ENCODE measurements at places on chromosomes 13 and 19.

DNA sequence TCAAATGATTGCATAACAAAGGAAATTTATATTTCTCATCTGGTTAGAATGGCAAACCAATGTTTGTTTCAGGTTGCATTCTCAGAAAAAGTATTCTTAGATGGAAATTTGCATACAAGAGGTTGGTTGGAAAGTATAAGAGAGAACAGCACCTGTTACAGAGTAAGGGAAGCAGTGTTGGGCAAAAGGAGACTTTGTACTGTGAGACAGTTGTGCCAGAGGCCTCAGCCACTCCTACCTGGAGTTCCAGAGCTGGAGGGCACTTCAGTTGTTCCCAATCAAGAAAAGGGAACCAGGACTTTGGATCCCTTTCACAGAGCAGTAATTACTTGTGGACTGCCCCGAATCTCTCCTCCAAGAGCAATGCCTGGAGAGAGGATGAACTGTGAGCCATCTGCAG lies 81.8 kb downstream of the SPRY2 start:
- no peak for DNase-seq

- DNase-seq = no peak
These were observed 30.9 kb downstream of the MZT1 start for GRCh38 chr13:72696579-72696978.

- no peak for DNase-seq
These were observed 1.1 kb downstream of the FKBP8 start for GRCh38 chr19:18541992-18542940.

GRCh38 chr13:76733671-76734070 lies 152.5 kb downstream of the KCTD12 start:
- DNase-seq = no peak

GRCh38 chr13:113630296-113630695 lies 27.7 kb downstream of the ATP4B start:
- DNase-seq = no peak

DNA sequence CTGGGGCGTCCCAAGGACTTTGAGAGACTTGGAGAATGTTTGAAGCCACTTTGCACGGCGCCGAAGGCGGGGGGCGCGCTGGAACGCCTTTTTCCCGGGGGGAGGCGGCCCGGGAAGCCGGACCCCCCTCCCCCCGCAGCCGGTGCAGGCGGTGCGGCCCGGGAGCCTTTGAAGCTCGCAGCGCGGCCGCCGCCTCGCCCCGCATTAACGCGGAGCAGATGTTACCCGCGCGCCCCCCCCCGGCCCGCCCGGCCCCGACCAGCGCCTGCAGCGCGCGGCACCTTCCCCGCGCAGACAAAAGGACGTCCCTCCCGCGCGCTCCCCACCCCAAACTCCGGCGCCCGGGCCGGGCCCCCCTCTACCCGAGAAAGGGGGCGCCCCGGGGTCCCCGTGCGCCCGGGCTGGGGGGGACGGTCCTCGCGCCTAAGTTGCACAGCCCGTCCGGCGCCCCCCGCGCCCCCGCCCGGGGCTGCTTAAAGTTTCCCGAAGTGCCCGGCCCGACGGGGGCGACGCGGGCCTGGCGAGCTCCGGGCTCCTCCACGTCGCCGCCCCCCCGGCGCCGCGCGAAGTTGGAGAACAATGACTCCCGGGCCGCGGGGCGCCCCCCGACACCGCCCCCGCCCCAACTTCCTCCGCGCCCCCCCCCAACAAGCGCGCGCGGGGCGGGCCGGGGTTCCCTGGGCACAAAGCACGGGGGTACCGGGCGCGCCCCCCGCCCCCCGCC lies 685 bp downstream of the TCF3 start:
- DNase-seq = no peak

DNA sequence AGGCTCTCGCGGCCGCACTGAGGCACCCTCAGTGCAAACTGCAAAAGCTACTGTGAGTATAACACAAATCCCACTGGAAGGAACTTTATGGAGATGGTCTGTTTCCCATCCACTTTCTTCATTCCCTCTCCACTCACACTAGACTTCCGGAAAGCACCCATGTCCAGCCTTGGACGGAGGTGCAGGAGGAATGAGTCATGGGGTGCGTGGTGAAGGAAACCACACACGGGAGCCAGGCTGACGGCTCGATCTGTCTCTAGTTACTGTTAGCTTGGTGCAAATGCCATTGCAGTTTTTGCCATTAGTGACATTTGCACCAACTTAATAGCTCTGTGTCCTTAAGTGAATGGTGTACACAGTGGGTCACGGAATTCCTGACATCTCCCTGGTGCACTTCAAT lies 14.6 kb downstream of the NLRP8 start:
- no peak for DNase-seq

- DNase-seq = no peak
These were observed 984 bp downstream of the RPS11 start for GRCh38 chr19:49497047-49497788.

GRCh38 chr13:95516021-95516420 lies 36.5 kb upstream of the CLDN10 start:
- no peak for DNase-seq
